ENCODE measurements at places on chromosomes 3 and 15.

DNA sequence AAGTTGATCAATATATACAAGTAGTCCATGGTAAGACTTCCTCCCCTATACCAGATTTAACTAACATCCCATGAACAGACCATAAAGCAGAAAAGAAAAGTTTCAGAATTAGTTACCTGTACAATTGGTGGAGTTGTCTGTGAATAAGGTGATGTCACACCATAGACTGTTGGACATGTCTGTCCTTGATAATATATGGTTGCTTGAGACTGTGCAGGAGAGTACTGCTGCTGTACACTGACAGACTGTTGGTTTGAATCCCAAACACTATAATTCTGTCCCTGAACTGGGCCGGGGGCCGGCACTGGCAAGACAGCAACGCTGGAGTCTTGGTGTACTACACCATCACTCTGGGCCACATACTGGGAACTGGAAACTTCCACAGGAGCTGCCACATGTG lies 77.2 kb downstream of the NBEAL2 start:
- no peak for DNase-seq

- no peak for DNase-seq
Observed at GRCh38 chr15:65777053-65777452, 15.0 kb downstream of the DENND4A start.

- no peak for DNase-seq
Observed at GRCh38 chr15:98560338-98560737, 88.0 kb upstream of the IGF1R start.

- peak; percentile 19 for DNase-seq
Observed at GRCh38 chr15:46961795-46962194, 755.5 kb upstream of the SEMA6D start.

DNA sequence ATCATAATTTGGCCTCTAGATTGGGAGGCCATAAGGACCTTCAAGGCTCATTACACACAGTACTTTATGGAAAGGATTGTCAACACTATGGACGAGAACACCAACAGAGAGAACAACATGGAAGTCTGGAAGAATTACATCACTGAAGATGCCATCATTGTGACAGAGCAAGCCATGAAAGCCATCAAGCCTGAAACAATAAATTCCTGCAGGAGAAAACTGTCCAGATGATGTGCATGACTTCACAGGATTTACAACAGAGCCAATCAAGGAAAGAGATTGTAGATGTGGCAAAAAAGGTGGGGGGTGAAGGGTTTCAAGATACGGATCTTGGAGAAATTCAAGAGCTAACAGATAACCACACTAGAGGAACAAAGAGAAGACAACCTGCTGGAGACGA lies 15.9 kb downstream of the IL17RB start:
- DNase-seq, result no peak

GRCh38 chr3:188217726-188218125 lies 63.8 kb downstream of the LPP start:
- no peak for DNase-seq

DNA sequence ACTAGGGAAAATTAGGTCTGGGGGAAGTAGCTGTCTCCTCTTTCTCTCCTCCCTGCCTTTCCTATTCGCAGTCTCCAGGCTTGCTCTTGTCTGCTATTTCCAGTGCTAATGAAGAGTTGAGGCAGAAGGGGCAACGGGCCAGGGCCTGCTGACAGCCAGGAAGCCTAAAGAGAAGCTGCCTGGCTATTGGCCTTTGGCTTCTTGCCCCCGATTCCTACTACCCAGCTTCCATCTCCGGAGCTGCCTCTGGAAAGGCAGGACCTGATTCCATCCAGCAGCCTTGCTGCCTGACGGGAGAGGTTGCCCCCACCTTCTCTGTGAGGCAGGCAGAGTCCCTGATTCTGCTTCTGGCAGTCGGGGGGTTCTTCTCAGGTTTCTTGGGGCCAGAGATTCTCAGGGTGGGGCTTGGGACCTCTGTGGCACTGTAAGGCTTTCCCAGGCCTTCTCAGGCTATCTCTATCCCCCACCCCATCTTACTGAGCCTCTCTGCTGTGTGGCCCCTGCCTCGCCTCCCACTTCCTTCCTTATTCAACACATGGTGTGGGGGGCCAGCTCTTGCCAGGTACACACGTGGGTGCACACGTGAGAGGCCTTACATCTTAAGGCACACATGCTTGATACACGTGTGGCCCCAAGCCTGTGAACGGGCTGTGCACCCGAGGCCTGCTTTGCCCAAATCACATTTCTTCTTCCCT lies 18.2 kb upstream of the JMJD7 start:
- DNase-seq, result no peak
